NCI-H146 (cell line): ENCODE measurements at places on chromosomes 4 and X.

DNA sequence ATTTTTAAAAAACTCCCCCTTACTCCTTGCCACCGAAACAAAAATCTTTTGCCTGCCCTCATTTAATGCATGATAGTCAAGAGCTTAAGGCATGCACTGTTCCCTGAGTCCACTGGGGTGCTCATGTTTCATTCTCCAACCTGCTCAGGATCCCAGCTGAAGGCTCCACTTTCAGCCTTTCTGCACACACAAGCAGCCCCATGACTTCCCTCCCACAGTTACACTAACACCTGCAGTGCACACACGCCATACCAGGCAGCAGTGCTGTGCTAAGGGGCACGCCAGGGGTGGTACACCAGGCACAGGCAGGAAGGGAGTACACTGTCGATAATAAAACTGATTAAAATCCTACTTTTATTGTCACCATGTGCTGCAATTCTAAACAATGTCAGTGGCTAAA lies 385.2 kb downstream of the BMPR1B start:
- DNase-seq = no peak

DNA sequence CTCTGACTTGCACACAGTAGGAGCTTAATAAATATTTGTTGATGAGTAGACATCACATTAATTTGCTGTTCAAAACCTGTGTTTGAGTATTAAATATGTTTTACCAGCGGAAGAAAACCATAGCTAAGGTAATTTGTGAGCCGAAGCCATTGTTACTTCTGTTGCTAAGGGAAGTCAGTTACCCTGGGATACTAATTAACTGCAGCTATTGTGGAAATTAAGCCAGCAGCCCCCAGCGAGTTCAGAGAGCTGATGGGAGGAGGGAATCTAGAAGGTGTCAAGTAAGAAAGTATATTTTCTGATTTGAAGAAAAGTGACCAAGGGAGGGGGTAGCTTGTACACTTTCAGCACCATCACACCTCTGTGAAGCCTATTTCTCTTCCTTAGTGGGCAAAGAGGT lies 76.7 kb upstream of the IGSF1 start:
- DNase-seq = no peak

GRCh38 chrX:109403922-109404321 lies 78.0 kb downstream of the GUCY2F start:
- no peak for DNase-seq

DNA sequence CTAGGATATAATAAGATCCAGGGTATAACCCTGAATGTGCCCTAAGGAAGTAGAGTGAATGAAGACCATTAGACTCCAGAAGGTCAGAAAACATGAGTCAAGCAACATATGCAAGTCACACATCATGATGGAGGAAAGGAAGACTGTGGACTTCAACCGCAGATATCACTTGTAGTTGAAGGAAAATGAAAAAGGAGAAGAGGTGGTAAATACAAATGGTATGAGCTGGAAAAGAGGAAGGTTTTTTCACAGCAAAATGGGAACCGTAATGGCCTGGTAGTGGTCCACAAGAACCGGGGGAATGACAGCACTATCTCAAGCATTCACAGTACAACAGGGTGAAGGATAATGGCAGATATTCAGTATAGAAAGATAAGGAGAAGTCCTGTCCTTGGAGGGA lies 5.2 kb upstream of the SCFD2 start:
- no peak for DNase-seq

DNA sequence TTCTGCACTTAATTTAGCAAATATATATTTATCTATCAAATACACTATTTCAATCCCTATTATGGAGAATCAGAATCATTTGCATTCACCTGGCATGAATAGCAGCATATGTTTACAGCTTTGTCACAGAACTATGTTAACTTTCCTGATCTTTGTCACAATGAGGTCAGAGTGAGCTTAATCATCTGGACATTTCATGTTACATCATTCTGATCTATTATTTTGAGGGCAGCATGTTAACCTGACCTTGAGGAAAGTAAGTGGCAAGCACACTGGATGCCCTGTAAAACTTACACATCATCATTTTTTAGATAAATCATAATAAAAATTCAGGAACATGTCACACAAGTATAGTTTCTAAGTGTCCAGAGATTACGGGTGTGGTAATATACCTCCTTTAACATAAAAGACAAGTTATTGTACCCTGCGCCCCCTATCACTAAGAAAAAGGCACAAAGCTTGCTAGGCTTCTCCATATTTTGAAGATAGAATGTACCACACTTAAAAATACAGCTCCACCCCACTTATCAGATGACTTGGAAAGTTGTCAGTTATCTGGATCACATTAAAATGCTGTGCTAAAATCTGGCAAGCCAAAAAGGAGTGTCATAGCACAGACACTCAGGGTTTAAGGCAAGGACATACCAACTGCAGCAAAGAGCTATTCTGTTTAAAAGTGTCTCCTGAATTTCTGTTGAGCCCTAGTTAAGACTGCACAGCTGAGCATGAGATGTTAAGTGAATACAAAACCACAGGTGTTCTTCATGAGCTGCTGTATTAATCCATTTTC lies 182.7 kb upstream of the FAT4 start:
- DNase-seq = no peak

DNA sequence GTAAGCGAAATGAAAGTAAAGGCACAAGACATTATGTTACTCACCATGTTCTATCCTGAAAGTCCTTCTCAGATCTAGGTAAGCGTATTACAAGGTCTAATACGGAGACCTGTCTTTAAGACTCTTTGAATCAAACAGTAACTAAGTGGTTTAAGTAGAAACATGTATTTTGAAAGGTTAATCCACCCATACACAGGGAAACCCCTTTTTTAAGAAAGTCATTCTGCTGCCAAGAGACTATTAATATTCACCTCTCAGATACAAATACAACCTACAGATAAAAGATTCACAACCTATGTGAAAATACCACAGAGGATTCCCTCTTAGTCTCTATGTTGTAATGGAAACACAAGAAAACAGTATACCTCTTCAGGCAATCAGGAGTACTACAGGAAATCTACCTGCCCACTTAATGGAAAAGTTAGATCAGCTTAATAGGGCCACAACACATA lies 63.2 kb upstream of the TNIP3 start:
- no peak for DNase-seq

- no peak for DNase-seq
Observed at GRCh38 chr4:3343358-3343757, 50.5 kb downstream of the RGS12 start.

GRCh38 chr4:147965056-147965455 lies 233.2 kb downstream of the ARHGAP10 start:
- no peak for DNase-seq
